ENCODE measurements at places on chromosomes 11 and 22. TPM values are rescaled to one million over a fixed set of nuclear protein-coding genes. Genes with fewer than 3 reads are reported as not detected.

The PRDX5 gene
- 465 TPM for total RNA-seq

The FAM118A gene
- 10.3 TPM for total RNA-seq

The C11orf97 gene
- total RNA-seq, result not detected

The GRAMD1B gene
- 45.4 TPM for total RNA-seq

The SLCO2B1 gene
- 4.0 TPM for total RNA-seq

The CADM1 gene
- 21.8 TPM for total RNA-seq

The MS4A4A gene
- not detected for total RNA-seq

The TREH gene
- total RNA-seq, result not detected
